ENCODE measurements at places on chromosomes 13 and 19. TPM values are rescaled to one million over a fixed set of nuclear protein-coding genes. Genes with fewer than 3 reads are reported as not detected.

DNA sequence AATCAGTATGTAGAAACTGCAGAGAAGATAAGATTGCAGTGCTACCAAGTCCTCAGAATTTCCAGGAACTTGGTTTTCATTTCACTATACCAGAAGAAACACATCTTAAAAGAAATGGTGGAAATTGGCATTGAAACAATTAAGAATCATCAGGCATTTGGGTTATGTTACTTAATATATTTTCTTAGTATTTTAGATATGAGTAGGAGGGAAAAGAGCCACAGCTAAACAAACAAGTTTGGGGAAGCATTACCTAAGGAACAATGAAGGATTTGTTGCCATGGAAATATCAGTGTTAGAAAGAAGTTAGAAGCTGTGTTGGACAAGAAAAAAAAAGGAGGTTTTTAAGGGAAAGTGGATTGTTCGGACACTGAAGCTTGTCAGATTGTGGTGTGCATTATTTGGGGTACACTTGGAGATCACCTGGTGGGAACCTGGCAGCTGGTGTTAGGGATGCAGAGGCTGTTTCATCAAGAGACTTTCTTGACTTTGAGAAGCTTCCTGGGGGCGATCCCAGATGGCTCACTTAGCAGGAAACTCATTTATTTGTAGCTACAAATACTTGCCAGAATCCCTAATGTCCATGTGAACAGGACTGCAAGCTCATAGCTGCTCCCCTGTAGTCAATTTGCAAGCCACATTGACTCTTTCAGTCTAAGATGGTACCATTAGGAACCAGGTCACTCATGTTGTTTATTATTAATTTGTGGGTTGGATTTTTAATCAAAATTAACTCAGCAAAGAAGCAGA, 246.7 kb downstream of the RFC3 start:
- H3K4me1 ChIP-seq, result no peaks in the 10 kb centered on the region
- H3K27me3 ChIP-seq, result no peaks in the 10 kb centered on the region
- H3K36me3 ChIP-seq, result no peaks in the 10 kb centered on the region

Gene KLK12
- polyA plus RNA-seq, result 2.3 TPM

- H3K4me3 ChIP-seq, result no peak overlapping the region
- DNase-seq, result peak; percentile 79
- no peaks in the 10 kb centered on the region for H3K36me3 ChIP-seq
- no peaks in the 10 kb centered on the region for H3K27me3 ChIP-seq
- H3K27ac ChIP-seq, result no peak overlapping the region
- H3K4me1 ChIP-seq, result peaks cover 6% of the 10 kb centered on the region
Observed at GRCh38 chr19:47284324-47284899, 9.7 kb downstream of the INAFM1 start.

DNA sequence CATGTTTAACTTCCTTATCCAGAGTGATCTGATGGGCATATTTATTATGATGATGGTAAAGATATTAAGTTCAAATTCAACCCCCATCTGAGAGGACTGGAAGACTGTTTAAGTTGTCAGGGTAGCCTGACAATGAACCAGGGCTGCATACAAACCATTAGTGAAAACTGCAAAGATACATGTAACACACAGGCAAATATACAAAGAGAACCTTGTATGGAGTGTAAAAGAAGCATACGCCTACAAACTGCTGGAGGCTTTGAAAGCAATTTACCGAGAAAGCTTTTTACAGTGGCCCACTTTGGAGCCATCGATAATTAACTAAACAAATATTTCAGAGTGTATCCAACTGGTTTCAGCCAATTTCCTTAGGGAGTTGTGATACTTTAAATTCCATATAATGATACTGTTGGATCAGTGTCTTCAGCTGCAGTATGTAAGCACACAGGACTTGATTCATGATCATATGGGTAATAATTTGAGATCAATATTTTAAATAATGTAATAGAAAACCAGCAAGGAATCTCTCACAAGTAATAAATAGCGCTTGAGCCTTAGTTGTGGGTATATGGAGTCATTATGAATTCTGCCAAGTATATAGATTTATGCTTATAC, 231.5 kb upstream of the SPRY2 start:
- H3K36me3 ChIP-seq, result no peaks in the 10 kb centered on the region
- DNase-seq, result no peak

- peaks cover 5% of the 10 kb centered on the region for H3K36me3 ChIP-seq
- DNase-seq, result no peak
Observed at GRCh38 chr19:34229721-34230120, 24.6 kb upstream of the GARRE1 start.

- H3K27ac ChIP-seq, result peak overlapping the region; percentile 72
- H3K4me1 ChIP-seq, result peaks cover 13% of the 10 kb centered on the region
- H3K4me3 ChIP-seq, result no peak overlapping the region
Observed at GRCh38 chr13:45207319-45207718, 6.5 kb upstream of the KCTD4 start.

Gene LHFPL6
- 14.1 TPM for polyA plus RNA-seq

Gene PGLYRP1
- polyA plus RNA-seq, result not detected

DNA sequence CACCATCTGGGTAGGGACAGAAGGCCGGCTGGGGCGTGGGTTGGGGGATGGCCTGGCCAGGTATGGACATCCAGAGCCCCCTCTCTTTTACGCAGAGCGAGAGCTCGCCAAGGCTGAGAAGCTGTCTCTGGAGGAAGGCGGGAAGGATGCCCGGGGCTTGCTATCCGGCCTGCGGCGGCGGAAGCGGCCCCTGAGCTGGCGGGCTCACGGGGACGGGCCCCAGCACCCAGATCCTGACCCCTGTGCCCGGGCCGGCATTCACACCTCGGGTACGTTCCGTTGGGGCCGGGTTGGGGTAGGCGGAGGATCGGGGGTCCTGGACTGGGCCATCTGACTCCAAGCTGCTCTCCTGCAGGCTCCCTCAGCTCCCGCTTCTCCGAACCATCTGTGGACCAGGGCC, 8.7 kb upstream of the SCN1B start:
- H3K27me3 ChIP-seq, result no peaks in the 10 kb centered on the region
- no peak for DNase-seq
- no peak overlapping the region for H3K4me3 ChIP-seq

Measured in hepatocyte (in vitro differentiated cells).